ENCODE measurements at places on chromosomes 16 and 17. TPM values are rescaled to one million over a fixed set of nuclear protein-coding genes. Genes with fewer than 3 reads are reported as not detected.

DNA sequence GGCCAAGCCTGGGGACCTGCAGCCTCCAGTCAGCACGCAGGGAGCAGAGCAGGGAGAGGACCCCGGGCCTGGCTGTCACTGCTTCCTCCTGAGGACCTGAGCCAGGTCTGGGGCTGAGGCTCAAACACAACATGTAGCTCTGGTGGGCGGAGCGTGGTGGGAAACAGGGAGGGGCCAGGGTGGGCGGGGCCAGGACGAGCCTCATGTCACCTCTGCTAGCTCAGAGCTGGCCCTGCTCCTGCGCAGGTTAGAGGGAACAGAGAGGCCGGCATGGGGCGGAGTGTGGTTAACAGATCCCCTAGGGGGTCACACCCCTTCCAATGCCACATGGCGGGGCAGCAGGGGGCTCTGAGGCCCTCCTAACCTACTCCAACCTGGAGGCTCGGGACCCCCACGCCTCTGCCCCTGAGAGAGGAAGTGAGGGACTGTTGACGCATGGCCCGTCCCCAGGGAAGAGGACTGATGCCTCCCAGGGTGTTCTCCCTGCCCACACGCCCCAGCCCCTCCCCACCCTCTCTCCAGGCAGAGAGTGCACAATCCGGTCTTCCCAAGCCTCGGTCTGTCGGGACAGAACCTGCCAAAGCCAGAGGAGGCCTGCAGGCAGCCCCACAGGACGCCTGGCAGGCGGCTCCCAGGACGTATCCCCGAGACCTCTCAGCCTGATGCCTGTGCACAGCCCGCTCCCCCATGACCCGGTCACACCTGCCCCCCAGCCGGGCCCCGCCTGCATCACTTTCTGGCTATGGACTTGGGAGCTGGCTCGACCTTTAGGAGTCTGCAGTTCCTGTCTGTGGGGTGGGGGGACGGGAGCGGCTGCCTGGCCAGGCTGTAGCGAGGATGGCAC, 15.2 kb downstream of the PIEZO1 start:
- DNase-seq = peak; percentile 42

GRCh38 chr16:23821875-23822688, 13.7 kb upstream of the PRKCB start:
- DNase-seq = no peak

- no peak for DNase-seq
These were observed 114.0 kb downstream of the FTO start for GRCh38 chr16:53817812-53818550.

DNA sequence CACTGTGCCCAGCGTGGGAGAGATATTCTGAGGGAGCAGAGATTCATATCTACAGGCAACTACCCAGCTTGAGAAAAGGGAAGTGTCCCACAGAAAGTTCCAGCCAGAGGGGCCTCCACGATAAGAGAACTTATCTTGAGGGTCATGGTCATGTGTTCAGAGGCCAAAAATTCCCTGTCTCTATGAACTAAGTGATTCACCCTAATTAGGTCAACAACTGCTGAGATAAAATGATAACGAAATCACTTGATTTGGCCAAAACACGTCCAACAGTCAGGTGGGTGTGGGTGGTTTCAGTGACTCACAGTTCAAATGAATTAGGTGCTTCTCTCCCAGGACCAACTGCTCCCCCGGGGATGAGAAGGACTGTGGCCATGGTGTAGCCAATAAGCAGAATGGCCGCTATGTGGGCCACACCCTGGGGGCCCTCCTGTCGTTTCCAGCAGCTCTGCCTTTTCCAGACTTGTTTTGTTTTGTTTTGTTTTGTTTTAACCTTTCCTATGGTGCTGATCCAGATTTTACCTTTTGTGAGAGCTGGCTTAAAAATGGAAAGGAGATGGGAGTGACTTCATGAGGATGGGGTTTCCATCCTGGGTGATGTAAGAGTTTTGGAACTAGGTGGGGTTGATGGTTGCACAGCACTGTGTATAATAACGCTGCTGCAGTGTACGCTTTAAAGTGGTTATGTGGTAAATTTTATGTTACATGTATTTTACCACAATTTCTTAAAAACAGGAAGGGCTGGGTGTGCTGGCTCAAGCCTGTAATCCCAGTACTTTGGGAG, 8.7 kb downstream of the DNAI2 start:
- DNase-seq = peak; percentile 93

DNA sequence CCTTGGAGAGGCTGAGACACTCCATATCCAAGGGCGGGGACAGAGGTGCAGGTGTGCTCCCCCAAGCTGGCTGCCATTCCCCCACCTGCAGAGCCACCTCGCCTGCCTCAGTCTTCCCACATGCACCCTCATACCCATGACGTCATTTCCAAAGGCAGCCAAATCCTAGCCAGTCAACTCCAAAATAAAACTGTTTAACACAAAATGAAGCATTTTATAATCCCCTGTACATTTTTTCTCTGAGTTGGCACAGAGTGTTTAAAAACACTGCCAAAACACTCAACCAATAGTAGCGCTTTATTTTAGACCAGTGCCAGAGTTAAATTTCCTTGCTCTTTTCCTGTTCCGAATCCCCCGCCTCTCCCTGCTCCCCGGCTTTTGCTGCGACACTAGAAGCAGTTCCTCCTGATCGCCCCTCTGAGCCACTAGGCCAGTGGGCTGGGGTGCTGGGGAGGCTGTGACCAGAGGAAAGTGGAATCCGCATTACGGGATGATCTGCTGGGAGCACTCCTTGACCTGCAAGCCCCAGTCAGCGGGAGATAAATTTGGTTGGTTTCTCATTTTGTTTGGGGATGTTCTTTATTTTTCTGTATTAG, 139.5 kb downstream of the ZNF423 start:
- DNase-seq = no peak

DNA sequence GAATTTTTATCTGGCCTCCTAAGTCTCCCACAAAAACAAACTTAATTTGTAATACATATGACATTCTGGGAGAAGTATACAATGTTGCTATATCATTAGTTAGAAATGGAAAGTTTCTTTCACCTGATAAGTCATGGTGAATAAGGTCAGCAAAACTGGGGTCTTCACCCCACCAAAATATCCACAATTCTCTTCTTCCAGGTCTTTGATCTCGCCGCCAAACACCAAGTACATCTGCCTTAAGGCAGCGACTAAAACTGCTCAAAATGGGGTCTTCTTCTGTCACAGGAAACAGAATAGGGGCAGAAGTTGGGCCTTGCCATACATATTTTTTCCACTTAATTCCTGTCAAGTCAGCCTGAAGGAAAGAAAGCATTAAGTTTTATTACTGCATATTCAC, 2.1 kb downstream of the MED13 start:
- DNase-seq = no peak

DNA sequence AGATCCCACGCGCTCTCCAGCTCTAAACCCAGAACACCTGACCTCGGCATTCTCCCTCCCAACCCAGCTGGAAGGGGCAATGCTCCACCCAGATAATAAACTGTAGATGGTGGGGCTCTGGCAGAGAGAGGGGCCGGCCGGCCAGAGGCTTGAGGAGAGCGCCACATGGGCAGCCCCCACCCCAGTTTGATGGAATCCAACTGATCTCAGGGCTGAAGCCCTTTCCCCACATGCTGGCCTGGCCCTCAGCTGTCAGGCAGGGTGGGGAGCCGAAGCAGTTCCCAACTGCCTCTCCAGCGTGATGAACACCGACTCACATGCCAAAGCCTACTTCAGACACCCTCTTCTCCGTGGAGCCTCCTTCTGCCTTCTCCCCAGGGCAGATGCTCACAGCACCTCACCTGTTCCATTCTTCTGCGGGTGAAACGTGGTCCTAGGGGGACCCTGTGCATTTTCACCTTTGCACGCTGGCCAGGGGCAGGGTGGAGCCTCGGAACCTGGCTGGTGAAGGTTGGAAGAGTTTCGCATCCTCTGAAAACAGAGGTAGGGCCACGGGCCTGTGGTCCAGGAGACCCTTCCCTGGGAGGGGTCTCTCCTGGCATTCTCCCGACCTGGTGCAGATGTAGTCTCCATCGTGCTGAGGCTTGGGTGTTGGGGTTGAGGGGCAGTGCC, 65.7 kb upstream of the ZNF469 start:
- DNase-seq = no peak

DNA sequence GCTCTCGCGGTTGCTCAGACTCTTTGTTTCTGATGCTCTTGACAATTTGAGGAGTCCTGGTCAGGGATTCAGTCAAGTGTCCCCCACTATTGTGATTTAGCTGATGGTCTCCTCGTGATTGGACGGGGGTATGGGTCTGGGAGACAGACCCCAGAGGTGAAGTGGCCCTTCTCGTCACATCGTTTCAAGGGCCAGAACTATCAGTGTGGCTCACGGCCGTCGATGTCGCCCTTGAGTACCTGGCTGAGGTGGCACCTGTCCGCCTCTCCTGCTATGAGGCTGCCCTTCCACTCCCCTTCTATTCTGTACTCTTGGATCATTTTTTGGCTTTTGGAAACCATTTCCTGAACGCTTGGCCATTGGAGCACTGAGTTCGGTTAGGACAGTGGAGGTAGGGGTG, 7.4 kb upstream of the MEAK7 start:
- no peak for DNase-seq

Gene CPNE7
- polyA plus RNA-seq = 1.2 TPM

Gene STAC2
- not detected for polyA plus RNA-seq

Gene SPATA32
- polyA plus RNA-seq = not detected

Gene XAF1
- 0.14 TPM for polyA plus RNA-seq

Gene AOC2
- 0.57 TPM for polyA plus RNA-seq

Gene CCL5
- polyA plus RNA-seq = 0.07 TPM
